ENCODE measurements at places on chromosomes 12 and 14. TPM values are rescaled to one million over a fixed set of nuclear protein-coding genes. Genes with fewer than 3 reads are reported as not detected.
A peak's percentile ranks its signal among the peaks of the same experiment; 100 is the strongest.

GRCh38 chr12:79557690-79558315 lies 133.0 kb downstream of the PAWR start:
- H3K27me3 ChIP-seq = no peaks in the 10 kb centered on the region
- no peak overlapping the region for H3K27ac ChIP-seq
- no peaks in the 10 kb centered on the region for H3K4me1 ChIP-seq
- DNase-seq = no peak
- H3K4me3 ChIP-seq = no peak overlapping the region
- no peaks in the 10 kb centered on the region for H3K36me3 ChIP-seq

DNA sequence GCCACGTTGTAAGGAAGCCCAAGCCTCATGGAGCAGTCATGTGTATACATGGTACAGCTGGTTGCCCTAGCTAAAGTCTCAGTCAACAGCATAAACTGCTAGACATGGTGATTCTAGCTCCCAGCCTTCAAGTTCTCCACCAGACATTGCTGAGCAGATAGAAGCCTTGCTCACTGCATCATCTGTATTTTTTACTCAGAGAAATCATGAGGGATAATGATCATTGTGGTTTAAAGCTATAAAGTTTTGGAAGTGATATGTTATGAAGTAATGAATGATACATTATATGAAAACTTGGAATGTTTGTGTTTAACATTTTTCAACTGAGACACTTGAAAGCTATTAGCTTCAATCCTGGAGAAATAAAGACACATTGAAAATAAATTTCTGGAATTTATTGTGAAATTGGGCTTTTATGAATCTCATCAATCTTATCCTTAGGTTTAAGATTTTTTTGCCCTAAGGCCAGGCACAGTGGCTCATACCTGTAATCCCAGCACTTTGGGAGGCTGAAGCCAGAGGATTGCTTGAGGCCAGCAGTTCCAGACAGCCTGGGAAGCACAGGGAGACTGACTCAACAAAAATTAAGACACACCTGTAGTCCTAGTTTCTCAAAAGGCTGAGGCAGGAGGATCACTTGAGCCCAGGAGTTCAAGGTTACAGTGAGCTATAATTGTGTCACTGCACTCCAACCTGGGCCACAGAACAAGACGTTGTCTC lies 5.6 kb upstream of the NFATC4 start:
- peaks cover 31% of the 10 kb centered on the region for H3K27me3 ChIP-seq
- peaks cover 17% of the 10 kb centered on the region for H3K4me1 ChIP-seq
- no peaks in the 10 kb centered on the region for H3K36me3 ChIP-seq

GRCh38 chr14:102215071-102215470 lies 75.4 kb downstream of the WDR20 start:
- peaks cover 9% of the 10 kb centered on the region for H3K4me1 ChIP-seq
- H3K27ac ChIP-seq = no peak overlapping the region
- no peak for DNase-seq
- no peaks in the 10 kb centered on the region for H3K27me3 ChIP-seq
- no peaks in the 10 kb centered on the region for H3K36me3 ChIP-seq
- H3K4me3 ChIP-seq = no peak overlapping the region

GRCh38 chr12:104767261-104767660 lies 190.8 kb downstream of the SLC41A2 start:
- H3K4me3 ChIP-seq = no peak overlapping the region
- no peak overlapping the region for H3K27ac ChIP-seq
- H3K36me3 ChIP-seq = no peaks in the 10 kb centered on the region
- H3K27me3 ChIP-seq = no peaks in the 10 kb centered on the region
- H3K4me1 ChIP-seq = peaks cover 28% of the 10 kb centered on the region

DNA sequence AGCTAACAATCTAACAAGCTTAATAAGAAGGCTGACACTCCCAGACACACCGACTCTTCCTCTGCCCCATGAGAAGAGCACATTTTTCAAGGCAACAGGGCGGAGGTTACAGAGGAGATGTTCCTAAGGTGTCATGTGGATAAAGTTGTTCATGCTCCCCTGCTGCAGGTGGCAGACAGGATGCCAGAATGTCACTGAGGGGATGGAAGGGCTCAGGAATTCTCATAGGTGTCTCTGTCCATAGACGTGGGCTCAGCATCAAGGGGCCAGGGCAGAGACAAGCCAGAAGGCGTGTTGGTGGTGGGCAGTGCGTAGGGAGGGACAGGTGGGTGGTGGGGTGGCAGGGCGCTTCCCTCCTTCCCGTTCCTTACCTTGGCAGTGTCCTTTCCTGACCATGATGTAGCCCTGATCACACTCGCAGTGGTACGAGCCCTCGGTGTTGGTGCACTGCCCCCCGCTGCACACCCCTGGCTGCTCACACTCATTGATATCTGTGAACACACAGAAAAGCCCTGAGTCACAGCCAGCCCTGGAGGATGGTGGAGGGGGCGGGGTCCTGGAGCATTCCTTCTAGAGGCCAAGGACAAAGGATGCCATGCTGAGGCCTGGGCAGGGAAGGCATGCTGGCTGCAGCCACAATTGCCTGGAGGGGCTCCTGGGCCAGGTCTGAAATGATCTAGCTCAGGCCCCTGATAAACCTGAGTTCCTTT lies 23.0 kb downstream of the ISCA2 start:
- H3K36me3 ChIP-seq = no peaks in the 10 kb centered on the region
- peaks cover 7% of the 10 kb centered on the region for H3K4me1 ChIP-seq
- H3K4me3 ChIP-seq = no peak overlapping the region
- no peak for DNase-seq

- H3K27ac ChIP-seq = no peak overlapping the region
- H3K36me3 ChIP-seq = no peaks in the 10 kb centered on the region
- H3K27me3 ChIP-seq = no peaks in the 10 kb centered on the region
- no peak overlapping the region for H3K4me3 ChIP-seq
Measured at GRCh38 chr14:43169722-43170121, 1337.4 kb downstream of the FSCB start.

DNA sequence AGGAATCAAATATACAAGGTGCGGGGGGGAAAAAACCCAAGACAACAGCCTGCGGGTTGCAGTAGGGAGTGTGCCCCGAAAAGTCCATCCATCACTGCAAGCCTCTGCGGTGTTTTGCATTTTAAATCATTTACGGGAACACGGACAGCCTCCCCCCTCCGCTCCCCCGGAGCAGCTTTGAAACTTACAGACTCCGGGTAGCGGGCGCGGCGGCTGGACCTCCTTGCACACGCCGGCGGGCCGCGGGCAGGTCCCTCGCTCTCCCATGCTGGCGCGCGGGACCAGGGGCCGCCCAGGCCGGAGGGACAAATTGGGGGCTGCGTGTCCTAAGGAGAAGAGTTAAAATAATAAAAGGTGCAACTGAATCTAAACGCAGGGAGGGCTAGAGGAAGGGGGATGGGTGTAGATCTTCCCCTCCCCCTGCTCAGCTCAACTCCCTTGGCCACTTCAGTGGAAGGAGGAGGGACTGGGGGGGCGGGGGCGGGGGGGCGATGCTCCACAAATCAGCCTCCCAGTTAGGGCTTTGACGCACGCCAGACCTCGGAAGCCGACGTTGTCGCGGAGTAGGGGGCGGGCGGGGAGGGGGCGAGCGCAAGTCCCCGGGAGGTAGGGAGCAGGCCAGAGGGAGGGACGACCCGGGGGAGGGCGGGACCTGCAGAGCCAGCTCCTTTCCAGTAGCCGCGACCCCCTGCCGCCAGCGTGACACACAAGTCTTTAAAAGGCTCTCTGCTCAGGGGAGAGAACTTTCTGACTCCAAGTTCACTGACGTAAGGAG lies at the start of gene KCNJ8:
Gene KCNJ8 (minus strand): TSS at position 349 of the 775 bp plus-strand sequence. CDS start 1,090 bp downstream, outside the sequence.
- no peak within 1 kb of the TSS for H3K27ac ChIP-seq
- H3K36me3 ChIP-seq = no peaks in the 10 kb centered on the region
- H3K4me3 ChIP-seq = peak within 1 kb of the TSS; percentile 24
- peak; percentile 21 for DNase-seq
- peaks cover 6% of the 10 kb centered on the region for H3K4me1 ChIP-seq

- H3K27ac ChIP-seq = no peak overlapping the region
- H3K27me3 ChIP-seq = no peaks in the 10 kb centered on the region
- DNase-seq = no peak
- H3K36me3 ChIP-seq = no peaks in the 10 kb centered on the region
Measured at GRCh38 chr14:79101388-79101787, 931.2 kb downstream of the NRXN3 start.

- no peaks in the 10 kb centered on the region for H3K4me1 ChIP-seq
- H3K4me3 ChIP-seq = no peak overlapping the region
- DNase-seq = no peak
Measured at GRCh38 chr12:73514672-73515071, 1023.0 kb upstream of the ATXN7L3B start.

- H3K27me3 ChIP-seq = no peaks in the 10 kb centered on the region
- H3K4me1 ChIP-seq = peaks cover 34% of the 10 kb centered on the region
- H3K4me3 ChIP-seq = no peak overlapping the region
- H3K36me3 ChIP-seq = peaks cover 26% of the 10 kb centered on the region
- H3K27ac ChIP-seq = no peak overlapping the region
- no peak for DNase-seq
Measured at GRCh38 chr12:92568691-92569090, 134.1 kb upstream of the PLEKHG7 start.

DNA sequence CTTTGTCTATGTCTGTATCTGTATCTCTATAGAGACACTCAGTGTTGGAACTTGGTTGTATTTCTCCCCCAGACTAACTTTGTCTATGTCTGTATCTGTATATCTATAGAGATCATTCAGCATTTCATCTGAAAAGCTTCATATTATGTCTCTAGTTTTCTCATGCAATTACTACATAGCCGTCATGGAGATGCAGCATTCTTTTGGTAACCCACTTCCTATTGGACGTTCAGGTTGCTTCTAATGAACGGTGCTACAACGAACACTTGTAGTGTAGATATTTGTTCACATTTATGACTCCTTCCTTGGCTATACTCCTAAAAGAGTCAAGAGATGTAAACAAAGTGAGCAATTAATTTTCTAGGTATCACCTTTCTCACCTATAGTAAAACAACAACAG lies 81.5 kb upstream of the KCNA1 start:
- no peaks in the 10 kb centered on the region for H3K27me3 ChIP-seq
- no peak for DNase-seq
- H3K27ac ChIP-seq = peak overlapping the region; percentile 91

DNA sequence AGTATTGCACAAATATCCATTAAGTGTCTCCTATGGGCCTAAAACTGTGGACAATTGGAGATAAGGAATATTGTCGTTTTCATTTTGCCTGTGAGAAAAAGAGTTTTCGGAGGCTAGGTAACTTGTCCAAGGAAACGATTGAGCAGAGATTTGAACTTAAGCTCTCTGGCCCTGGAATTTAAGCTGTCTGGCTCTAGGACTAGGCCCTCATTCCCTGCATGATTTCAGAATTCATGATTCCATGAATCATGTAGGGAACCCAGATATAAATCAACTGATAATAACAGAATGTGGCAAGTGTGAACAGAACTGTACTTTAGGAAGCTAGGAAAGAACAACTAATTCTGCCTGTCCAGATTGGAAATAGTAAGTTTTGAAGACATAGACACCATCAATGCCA lies 940.9 kb downstream of the DIO2 start:
- no peak overlapping the region for H3K4me3 ChIP-seq
- no peaks in the 10 kb centered on the region for H3K36me3 ChIP-seq
- no peaks in the 10 kb centered on the region for H3K4me1 ChIP-seq
- H3K27me3 ChIP-seq = peaks cover 2% of the 10 kb centered on the region
- H3K27ac ChIP-seq = no peak overlapping the region

DNA sequence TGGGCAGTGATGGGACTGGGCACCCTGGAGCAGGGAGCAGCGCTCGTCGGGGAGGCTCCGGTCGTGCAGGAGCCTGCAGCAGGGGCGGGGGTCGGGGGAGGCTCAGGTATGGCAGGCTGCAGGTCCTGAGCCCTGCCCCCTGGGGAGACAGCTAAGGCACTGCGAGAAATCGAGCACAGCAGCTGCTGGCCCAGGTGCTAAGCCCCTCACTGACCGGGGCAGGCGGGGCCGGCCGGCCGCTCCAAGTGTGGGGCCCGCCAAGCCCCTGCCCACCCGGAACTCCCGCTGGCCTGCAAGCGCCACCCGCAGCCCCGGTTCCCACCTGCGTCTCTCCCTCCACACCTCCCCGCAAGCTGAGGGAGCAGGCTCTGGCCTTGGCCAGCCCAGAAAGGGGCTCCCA lies 326.8 kb upstream of the TMTC1 start:
- H3K27me3 ChIP-seq = no peaks in the 10 kb centered on the region
- DNase-seq = no peak
- H3K4me1 ChIP-seq = no peaks in the 10 kb centered on the region
- no peak overlapping the region for H3K4me3 ChIP-seq
- no peak overlapping the region for H3K27ac ChIP-seq

- H3K4me3 ChIP-seq = no peak overlapping the region
- no peak overlapping the region for H3K27ac ChIP-seq
- peak; percentile 3 for DNase-seq
- H3K27me3 ChIP-seq = no peaks in the 10 kb centered on the region
- no peaks in the 10 kb centered on the region for H3K36me3 ChIP-seq
Measured at GRCh38 chr14:105149146-105149781, 19.3 kb downstream of the JAG2 start.

DNA sequence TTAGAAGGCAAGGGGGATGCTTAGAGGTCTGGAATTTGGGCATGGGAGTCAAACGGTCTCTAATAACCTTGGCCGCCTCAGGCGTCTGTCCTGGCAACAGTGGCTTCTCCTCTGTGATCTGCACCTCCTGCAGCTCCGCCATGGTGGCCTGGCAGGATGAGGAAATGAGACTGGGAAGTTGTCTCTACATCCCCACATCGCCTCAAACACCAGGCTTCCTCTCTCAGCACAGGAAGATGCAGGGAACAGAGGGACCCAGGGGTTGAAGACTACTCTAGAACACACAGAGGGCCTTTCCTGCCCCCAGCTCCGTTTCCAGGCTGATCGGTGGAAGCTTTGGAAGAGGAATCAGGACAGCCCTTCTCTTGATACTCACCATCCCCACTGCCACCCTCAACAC lies 1.7 kb downstream of the NDRG2 start:
- no peaks in the 10 kb centered on the region for H3K36me3 ChIP-seq
- DNase-seq = no peak
- H3K4me1 ChIP-seq = peaks cover 16% of the 10 kb centered on the region
- H3K27me3 ChIP-seq = peaks cover 2% of the 10 kb centered on the region

Gene EML1
- total RNA-seq = 1.7 TPM

Gene SLC2A13
- 2.3 TPM for total RNA-seq

Gene OTX2
- total RNA-seq = not detected

Gene SLC16A7
- 33.0 TPM for total RNA-seq

Gene PRH2
- total RNA-seq = not detected

Gene EGLN3
- total RNA-seq = 3.8 TPM

Gene OAS3
- total RNA-seq = 35.3 TPM

Gene ETNK1
- total RNA-seq = 38.6 TPM

Gene SDR9C7
- total RNA-seq = not detected

Gene GPRC5A
- 0.14 TPM for total RNA-seq

Gene MUCL1
- total RNA-seq = not detected

Gene RNASE2
- total RNA-seq = not detected

Gene DNAAF2
- 7.8 TPM for total RNA-seq

Gene TMEM63C
- 1.4 TPM for total RNA-seq

Gene PLEKHD1
- 0.05 TPM for total RNA-seq

Gene IL31
- total RNA-seq = 4.0 TPM

Gene P2RX2
- not detected for total RNA-seq

Gene KRT77
- total RNA-seq = not detected
